Stimulated activated CD8-positive, alpha-beta memory T cell treated with anti-CD3 and anti-CD28 coated beads, Interleukin-2, amount 100 ng/mL, for 1 hour (primary cell): ENCODE measurements at places on chromosomes 6 and 20.

- no peak for DNase-seq
Measured at GRCh38 chr20:42204109-42204660, 586.0 kb upstream of the CHD6 start.

DNA sequence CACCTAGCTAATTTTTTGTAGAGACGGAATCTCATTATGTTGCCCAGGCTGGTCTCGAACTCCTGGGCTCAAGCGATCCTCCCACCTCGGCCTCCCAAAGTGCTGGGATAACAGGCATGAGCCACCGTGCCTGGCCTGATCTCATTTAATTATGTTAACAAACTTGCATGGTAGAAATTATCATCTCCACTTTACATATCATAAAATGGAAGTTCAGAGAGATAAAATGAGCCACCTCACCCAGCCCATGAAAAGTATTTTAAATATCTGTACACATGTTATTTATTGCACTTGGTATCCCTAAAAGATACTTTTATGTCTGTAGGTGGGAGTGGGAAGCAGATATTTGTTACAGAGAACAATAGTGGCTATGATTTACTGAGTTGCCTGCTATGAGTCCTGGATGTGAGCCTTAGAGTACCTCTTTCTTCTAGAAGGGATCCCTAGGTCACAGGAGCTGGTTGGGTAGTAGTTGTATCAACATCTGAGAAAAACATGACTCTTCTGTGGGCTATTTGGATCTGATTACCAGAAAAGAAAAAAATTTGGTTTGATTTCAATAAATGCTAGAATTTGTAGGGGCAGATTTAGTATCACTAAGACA, 52.4 kb upstream of the EIF2S2 start:
- no peak for DNase-seq

GRCh38 chr20:3262566-3262965, 23.6 kb upstream of the SLC4A11 start:
- DNase-seq: no peak

DNA sequence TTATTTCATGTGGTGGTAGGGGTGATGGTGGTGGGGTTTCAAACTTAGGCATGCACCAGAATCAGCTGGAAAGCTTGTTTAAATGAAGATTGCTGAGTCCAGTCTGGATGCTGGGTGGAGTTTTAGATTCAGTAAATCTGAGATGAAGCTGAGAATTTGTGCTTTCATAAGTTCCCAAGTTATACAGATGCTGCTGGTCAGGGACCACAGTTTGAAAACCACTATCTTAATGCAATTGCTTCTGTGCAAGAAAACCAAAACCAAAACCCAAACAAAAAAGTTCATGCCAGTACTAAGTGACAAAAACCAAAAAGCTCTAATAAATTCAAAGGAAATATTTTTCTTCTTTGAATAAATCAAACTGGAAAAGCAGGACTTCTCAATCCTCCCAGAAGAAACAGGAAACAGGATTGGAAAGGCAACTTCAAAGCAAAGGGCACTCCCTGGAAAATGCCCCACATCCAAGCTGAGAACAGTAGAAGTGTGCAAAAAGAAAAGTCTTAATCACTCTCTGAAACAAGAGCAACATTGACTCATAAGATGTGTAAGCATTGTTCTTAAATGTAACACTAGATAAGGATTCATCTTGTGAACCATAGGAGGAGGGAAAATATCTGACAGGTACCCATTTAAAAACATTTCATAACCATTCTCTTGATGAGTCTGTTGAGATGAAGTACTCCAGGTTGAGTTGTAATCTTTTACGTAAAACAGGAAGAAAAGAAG, 481.5 kb upstream of the HSF2 start:
- no peak for DNase-seq

GRCh38 chr20:36243726-36244125, 7.4 kb downstream of the AAR2 start:
- DNase-seq: no peak
